Stomach (tissue), 19 donors: ENCODE measurements at places on chromosomes 7 and 10. TPM values are rescaled to one million over a fixed set of nuclear protein-coding genes. Genes with fewer than 3 reads are reported as not detected.

DNA sequence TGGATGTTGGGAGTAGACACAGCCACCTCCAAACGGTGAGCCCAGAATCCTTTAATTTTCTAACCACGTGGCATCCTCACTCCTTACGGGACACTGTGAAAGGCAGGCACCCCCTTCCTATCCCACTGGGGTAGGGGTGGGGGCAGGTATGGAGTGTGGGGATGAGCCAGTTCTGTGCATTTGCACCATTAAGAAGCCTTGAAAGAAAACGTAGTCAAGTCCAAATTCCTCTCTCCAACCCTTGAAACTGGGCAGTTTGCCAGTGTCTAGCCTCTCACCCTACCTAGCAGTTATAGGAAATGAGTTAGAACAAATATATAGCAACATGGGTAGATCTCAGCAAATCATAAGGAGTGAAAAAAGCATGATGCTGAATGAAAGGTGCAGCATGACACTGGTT is 92.4 kb upstream of the LEP start:
- DNase-seq: no peak

H2BK1 gene
- not detected for total RNA-seq

OR6B1 gene
- not detected for total RNA-seq

GRCh38 chr7:17983221-17984062 is 43.1 kb upstream of the SNX13 start:
- DNase-seq: no peak

DNA sequence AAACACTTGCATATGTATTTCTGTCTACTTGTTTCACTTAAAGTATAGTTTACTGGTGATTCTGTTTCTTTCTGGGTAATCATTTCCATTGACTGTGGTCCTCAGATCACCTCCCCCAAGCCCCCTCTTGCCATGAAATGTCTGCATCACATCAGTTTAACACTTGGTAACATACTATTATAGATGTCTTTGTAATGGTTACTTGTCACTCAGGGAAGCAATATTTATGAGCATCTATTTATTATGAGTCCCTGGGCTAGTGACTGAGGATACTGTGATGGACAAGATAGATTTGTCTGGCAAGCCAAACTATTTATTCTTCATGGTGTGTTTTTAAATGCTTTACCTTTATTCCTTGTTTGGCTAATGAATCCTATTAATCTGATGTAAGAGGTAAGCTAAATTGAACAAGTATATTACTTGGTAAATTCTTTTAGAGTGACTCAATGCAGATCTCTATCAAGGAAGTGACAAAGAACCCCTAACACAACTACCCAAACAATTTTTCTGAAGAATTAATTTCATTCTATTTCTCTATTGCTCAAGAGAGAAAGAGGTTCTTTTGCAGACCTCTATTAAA is 270.9 kb downstream of the RELN start:
- DNase-seq: no peak

DNA sequence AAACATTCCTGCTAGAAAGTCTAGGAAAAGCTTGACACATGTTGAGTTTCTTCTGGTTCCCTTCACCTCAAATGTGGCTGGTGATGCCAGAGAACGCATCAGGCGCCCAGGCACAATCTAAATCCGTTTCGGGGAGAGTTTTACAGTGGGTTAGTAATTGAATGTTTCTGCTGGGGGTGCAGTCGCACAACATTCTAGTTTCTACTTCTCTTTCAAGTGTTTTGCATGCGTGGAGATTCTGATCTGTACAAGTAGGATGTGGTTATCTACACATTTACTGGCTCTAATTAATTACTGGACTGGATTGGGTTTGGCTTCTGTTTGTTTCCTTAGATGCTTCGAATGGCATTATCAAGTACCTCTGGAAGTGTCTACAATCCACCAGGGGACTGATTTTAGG is 173.8 kb downstream of the TMEM26 start:
- DNase-seq: no peak

DNA sequence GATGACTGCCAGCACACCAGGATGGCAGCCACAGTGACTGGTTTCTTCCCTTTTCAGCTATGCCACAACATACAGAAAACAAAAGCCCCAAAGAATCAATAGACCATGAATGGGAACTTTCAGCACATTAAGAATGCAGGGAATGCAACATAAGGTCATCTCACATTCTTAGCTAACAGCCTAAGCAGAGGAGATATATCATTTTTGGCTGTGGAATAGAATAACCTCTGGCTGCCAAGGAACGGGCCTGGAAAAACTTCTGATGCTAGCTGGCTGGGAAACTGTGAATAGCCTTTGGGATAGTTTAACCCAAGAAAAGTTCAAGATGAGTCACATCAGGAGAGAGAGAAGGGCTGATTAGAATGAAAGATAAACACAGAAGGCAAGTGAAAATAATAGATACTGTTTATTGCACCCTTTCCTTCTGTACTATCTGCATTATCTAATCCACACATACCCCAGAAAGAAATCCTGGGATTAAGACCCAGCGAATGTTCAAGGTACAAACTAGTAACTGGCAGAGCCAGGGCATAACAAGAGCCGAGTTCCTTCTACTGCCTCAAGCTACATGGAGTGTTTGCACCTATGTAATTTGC is 169.2 kb downstream of the SEMA3A start:
- DNase-seq: peak; percentile 82

DNA sequence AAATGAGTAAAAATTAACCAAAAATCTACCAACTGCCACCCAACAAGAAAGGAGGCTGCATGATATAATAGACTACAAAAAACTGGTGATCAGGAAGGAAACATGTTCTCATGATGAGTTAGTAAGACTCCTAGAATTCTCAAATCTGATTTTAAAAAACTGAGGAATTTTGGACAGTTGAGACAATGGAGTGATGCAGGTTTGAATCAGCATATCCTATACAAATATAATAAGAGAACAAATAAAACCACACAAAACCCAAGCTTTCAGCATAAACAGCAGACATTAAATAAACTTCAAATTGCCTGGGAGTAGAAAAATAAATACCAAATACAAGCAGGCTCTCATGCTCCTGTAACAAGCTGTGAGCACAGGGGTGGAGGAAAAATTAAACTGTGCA is 57.8 kb downstream of the SLC25A40 start:
- DNase-seq: no peak

GRCh38 chr7:139159900-139160675 is 50.6 kb upstream of the ZC3HAV1 start:
- no peak for DNase-seq

DNA sequence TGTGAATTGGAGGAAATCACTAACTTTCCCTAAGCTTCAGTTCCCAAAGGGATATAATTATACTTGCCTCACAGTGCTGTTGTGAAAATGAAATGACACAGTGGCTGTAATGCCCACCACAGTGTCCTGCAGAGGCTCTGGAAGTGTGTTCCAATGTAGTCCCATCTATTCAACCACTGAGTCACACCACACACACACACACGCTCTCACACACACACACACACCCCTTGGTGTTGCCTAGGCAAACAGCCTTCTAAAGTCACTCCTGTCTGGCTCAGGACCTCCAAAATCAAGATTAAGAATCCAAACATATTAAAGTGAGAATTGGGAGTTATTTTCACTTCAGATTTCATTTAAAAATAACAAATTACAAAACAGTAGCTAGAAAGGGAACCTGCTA is 73.3 kb downstream of the NRCAM start:
- DNase-seq: no peak

DNA sequence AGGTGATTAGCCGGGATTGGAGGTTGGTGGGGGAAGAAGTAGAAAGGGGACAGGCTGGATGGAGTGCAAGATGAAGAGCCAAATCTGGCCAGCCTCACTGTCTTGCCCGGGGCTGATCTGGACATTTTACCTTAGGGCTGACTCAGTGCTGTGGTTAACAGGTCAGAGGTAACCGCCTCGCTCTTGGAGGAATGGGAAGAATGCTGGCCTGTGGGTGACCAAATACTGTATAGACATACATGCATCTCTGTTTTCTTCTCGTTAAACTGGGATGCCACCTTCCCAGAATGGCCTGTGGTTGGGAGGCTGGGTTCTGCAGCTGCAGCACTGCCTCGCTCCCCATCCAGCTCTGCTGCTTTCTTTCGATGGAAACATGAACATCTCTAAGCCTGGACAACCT is 120.0 kb downstream of the SEC23IP start:
- no peak for DNase-seq

DNA sequence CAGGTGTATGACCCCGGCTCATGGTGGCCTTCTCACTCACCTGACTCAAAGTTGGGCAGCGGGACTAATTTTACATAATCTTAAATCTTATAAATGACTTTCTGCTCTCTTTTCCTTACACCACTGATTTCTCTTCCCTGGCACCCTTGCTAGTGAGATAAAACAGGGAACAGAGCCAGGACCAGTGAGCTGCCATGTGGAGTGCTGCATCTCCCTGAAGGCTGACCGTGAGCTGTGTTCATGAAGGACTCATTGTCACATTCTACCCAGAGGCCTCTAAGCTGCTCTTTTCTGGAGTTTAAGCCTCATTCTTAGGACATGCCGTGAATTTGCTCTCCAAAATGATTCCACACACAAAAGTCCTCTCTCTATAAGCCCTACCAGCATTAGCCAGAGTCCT is 762.3 kb downstream of the AUTS2 start:
- DNase-seq: no peak

DNA sequence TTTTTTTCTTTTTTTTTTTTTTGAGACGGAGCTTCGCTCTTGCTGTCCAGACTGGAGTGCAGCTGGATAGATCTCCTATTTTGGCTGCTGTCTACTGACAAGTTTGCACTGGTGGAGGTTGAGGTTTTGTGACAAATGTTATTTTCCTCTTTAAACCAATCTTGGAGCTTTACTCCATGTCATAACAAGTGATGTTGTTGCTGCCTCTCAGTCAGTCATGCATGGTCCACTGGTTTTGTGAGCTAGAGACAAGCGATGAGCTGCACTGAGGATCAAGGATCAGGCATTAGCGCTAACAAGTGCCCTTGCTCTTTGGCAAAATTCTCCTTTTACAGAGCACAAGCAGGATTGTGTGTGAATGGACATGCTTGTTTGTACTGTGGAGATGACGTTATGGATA is 805 bp upstream of the WDFY4 start:
- DNase-seq: no peak

GRCh38 chr7:31724696-31725095 is 37.7 kb downstream of the PPP1R17 start:
- DNase-seq: no peak

PDCD4 gene
- 47.8 TPM for total RNA-seq

GRCh38 chr7:115477193-115477651 is 553.3 kb downstream of the TFEC start:
- DNase-seq: no peak

DNA sequence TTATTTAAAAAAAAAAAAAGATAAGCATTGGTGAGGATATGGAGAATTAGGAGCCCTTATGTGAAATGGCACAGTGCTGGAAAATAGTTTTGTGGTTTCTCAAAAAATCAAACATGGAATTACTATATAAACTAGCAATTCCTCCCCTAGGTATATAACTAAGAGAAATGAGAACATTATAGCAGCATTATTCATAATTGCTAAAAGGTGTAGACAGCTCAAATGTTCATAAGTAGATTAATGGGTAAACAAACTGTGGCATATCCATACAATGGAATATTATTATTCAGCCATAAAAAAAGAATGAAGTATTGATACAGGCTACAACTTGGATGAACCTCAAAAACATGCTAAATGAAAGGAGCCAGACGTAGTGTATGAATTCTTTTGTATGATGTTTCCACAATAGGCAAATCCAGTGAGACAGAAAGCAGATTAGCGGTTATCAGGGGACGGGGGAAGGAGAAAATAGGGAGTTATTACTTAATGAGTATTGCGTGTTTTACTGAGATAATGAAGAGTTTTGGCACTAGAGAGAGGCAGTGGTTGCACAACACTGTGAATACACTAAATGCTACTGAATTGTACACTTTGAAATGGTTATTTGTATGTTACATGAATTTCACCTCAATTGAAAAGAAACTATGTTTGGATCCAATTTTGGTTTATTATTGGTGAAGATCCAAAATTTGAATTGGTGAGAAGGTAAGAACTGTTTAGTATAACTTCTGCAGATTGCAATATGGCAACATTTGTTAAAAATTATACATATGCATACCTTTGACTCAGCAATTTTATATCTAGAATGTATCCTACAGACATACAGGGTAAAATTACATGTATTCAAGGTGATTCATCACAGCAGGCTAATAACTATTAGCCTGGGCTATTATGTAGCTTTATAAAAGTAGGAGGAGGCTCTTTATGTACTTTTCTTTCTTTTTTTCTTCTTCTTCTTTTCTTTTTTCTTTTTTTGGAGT is 69.7 kb downstream of the VCL start:
- DNase-seq: peak; percentile 19

DNA sequence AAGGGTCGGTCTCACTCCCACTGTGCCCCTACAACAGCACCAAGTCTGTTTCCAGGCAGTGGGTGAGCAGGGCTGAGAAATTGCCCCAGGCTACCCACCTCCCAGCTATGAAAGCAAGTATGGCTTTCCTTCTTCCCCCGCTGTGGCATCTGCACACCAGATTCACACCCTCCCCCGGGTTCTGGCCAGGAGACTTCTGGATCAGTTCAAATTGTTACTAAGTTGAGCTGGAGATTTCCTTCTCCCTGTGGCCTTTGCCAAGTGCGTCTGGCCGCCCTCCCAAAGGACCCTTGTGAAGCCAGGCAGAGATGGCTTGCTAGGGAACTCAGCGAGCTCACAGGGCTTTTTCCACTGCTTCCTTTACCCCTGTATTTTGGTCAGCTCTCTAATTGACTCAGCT is 555.4 kb downstream of the SH2D4B start:
- DNase-seq: no peak

LFNG gene
- 19.5 TPM for total RNA-seq

NRAP gene
- total RNA-seq: not detected

CABCOCO1 gene
- total RNA-seq: not detected

DNA sequence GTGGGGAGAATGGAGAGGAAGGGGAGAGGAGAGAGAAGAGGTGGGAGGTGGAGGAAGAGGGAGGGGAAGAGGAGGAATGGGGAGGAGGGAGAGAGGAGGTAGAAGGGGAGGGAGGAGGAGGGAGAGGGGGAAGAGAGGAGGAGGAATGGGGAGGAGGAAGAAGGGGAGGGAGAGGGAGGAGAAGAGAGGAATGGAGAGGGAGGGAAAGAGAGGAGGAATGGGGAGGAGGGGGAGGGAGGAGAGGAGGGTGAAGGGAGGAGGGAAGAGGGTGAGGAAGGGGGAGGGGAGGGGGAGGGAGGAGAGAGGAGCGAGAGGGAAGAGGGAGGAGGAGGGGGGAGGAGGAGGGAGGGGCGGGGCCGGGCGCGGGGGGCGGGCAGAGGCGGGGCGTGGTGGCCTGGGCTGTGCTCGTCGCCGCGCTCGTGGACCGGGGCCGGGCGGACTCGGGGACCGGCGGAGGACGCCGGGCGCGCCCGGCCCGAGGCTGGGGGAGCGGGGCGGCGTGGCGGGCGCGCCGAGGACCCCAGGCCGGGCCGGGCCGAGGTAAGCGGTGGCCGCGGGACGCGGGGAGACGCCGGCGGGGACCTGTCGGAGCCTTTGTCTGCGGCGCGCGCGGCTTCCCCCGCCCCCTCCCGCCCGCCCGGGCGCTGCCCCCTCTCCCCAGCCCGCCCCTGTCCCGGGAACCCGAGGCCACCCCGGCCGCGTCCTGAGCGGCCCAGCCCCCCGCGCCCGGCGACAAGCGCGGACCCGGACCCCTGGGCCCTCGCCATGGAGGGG is at the start of gene SLC29A4:
TSS of gene SLC29A4 (plus strand) at position 401 of the 774 bp plus-strand sequence. CDS start 4,874 bp downstream, outside the sequence.
- DNase-seq: peak; percentile 62

- DNase-seq: no peak
These were observed 387 bp downstream of the EPHA1 start for GRCh38 chr7:143408252-143408685.
